ENCODE measurements at places on chromosomes 16 and 17. TPM values are rescaled to one million over a fixed set of nuclear protein-coding genes. Genes with fewer than 3 reads are reported as not detected.

APOH gene
- not detected for total RNA-seq

FGF11 gene
- 0.51 TPM for total RNA-seq

ERN2 gene
- not detected for total RNA-seq

MT1H gene
- total RNA-seq, result not detected

MAP2K6 gene
- 14.2 TPM for total RNA-seq

PTX4 gene
- total RNA-seq, result not detected

KRT27 gene
- not detected for total RNA-seq

CDRT4 gene
- 0.93 TPM for total RNA-seq

AP2B1 gene
- 203 TPM for total RNA-seq

KRT23 gene
- 0.47 TPM for total RNA-seq

CMTM4 gene
- total RNA-seq, result 8.8 TPM

KRTAP4-4 gene
- not detected for total RNA-seq

PIRT gene
- not detected for total RNA-seq

NHERF1 gene
- 10.4 TPM for total RNA-seq

JPH3 gene
- total RNA-seq, result 0.34 TPM

NME1 gene
- 135 TPM for total RNA-seq

SLC52A1 gene
- total RNA-seq, result 0.47 TPM

CACNG3 gene
- total RNA-seq, result not detected

TMEM100 gene
- 8.0 TPM for total RNA-seq

NGFR gene
- not detected for total RNA-seq

PPL gene
- total RNA-seq, result 7.0 TPM

CARD14 gene
- total RNA-seq, result 0.34 TPM

ZDHHC1 gene
- total RNA-seq, result 3.7 TPM

MT2A gene
- 82.5 TPM for total RNA-seq

PRAC2 gene
- not detected for total RNA-seq
